ENCODE measurements at places on chromosomes 3 and 15. TPM values are rescaled to one million over a fixed set of nuclear protein-coding genes. Genes with fewer than 3 reads are reported as not detected.
A peak's percentile ranks its signal among the peaks of the same experiment; 100 is the strongest.

PLCH1 gene
- 0.17 TPM for total RNA-seq

DNA sequence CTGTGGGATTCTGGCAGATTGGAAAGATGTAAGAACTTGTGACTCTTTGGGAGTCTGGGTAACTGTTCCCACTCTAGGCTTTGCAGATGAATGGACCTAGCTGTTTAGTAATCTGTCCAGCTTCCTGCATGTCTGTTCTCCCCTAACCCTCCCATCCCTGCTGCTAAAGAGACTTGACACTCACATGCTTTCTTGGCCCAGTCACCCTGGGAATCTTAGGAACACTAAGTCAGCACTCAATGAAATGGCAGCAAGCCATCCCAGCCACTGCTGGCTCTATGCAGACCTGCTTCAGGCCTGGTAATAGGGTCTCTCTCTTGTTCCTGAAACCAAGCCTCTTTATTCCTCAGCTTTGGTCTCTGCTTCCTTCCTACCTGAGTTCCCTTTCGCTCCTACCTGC, 63.7 kb upstream of the THSD4 start:
- peak; percentile 50 for DNase-seq

DNA sequence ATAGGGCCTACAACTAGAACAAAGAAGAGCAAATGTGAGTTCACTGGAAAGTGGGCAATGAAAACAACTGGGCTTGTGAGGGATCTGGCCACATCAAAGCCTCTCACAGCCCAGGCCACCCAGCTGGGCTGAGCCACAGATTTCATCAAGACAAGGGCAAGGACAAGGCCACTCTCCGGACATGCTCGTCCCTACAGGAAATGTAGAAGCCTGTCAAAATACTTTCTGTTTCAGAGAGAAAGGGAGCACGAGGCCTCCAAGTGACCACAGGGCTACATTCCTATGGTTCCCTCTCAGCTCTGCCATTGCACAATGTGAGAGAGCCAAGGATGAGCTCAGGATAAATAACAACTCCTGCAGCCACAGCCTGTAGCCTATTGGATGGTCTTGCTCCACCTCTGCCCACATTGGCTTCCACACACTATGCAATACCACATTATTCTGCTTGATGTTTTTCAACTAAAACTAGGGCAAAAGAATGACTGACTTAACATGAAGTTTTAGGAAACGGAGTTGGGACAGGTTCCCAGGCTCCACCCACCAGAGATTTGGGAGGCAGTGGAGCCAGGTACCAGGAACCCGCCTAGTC, 12.1 kb downstream of the TBC1D2B start:
- DNase-seq = peak; percentile 98

DNA sequence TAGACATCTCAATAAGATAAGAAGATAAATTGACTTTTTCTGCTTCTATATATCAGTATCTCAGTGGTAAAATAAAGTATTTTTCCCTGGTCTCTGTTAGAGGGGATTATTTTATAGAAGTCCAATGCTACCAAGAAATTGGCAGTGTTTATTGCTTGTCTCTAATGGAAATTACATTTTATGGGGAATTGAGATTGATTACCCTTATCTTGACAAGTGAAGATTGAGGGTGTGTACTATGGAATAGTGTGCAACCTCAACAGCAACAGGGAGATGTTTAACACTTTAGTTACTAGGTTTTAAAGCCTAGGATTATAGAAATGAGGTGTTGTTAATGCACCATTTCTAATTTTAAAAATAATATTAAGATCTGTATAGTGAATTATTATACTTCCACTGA, 154.8 kb upstream of the ROBO1 start:
- no peak for DNase-seq

DNA sequence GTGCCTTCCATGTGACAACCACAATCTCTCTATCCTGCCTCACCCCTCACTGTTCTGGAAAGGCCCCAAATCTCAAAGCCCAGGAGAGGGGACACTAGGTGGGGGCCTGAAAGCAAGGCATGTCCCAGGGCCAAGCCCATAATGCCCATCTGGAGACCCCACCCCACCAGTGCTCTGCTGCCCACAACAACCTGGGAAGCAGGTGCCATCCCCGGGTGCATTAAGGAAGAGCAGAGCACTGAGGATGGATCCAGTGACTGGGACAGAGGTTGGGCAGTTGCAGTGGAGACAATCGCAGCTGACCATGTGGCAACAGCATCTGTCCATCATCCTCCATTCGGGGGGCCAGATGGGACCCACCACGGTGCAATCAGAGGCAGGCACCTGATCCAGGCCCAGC, 106.2 kb upstream of the PRR20G start:
- no peak for DNase-seq

Data from M059J (cell line).